ENCODE measurements at places on chromosomes 5 and 9.

DNA sequence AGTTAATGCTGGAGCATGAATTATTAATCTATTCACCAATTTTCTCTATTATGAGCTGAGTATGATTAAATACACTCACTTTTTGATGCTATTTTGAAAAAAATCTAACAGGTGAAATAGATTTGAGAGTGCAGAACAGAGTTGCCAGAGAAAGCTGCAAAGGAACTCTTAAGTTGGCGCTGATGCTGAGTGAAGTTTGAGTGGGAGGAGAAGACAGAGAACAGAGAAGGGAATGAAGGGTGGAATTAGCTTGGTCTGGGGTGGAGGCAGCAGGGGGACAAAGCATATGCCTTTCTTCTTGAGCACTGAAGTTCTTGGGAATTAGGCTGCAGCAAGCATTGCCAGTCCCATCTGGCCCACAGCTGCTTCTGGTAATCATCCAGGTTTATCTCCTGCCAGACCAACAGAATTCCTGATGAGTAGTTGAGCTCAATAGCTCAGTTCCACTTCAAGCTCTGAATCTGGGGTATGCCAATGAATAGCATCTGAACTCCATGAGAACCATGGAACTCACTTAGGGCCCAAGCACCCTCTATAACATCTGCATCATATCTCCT is 290.1 kb downstream of the HINT1 start:
- DNase-seq = no peak

DNA sequence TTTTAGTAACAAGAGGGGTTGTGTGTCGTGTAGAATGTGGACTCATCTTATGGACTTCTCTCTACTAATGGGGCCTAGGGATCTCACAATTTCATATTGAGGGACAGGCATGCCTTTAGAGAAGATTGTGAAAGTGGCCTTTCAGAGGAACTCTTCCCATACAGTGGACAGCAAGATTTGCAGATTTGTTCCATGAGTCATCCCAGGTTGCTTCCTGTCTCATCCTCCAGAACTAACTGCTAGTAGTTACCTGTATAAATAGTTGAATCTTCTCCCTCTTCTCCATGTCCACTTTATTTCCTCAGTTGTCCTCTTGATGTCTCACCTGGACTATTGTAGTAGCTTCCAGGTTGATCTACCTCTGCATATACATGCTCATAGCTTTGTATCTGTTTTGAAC is 997.5 kb upstream of the CTNND2 start:
- DNase-seq = no peak

- DNase-seq = no peak
Measured at GRCh38 chr9:134212809-134213507, 48.6 kb upstream of the RNU6ATAC start.

- DNase-seq = no peak
Measured at GRCh38 chr5:167623354-167623753, 668.1 kb upstream of the WWC1 start.

DNA sequence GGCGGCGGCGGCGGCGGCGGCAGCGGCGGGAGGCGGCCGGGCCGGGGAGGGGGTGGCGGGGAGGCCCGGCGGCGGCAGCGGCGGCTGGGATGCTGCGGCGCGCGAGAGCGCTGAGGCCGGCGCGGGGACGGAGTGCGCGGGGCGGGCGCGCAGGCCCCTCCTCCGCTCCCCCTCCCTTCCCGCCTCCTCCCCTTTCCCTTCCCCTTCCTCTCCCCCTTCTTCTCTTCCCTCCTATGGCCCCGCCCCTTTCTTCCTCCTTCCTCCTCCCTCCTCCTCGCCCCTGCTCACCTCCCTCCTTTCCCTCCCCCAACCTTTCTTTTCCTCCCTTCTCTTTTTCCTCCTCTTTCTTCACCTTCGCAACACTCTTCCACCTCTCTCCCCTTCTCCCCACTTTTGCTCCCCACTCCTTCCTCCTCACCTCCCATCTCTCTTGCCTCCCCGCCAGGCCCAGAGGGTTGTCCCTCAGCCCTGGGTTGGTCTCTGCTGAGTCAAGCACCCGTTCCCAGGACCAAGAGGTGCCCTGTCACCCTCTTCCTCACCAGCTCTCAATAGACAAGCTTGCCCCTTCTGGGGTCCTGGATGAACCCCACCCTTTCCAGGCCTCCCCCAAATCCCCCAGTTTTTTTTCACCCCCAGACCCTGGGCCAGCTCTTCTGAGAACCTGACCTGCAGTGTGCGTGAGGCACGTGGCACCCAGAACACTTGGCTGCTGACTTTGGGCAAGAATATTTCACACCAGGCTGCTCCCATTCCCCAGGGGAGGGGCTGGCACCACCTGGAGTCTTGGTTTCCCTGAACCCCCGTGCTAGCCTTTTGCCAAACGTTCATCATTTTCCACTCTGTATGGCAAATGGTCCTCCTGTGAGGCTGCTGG is at the start of gene SEMA4D:
SEMA4D (minus strand) TSS at position 136 of the 874 bp plus-strand sequence. CDS start 92,657 bp downstream, outside the sequence.
- DNase-seq = peak; percentile 33

- DNase-seq = no peak
Measured at GRCh38 chr5:78610163-78610583, 38.4 kb downstream of the LHFPL2 start.

DNA sequence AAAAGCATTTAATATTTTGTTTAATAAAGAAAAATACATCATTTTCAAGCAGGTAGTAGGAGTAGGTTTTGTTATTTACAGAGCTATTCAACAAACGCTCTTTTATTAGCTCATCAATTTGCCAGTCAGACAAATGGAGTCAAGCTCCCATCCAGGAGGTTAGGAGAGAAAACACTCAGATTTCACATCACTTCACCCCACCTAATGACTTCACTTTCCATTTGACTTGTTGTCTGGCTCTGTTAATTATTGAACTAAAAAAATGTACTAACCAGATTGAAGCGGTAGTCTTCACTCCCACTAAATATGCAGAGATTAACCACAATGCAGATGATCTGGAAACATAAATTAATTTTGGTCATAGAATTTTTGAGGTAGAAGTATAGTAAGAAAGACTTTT is 193.6 kb upstream of the VCAN start:
- no peak for DNase-seq

DNA sequence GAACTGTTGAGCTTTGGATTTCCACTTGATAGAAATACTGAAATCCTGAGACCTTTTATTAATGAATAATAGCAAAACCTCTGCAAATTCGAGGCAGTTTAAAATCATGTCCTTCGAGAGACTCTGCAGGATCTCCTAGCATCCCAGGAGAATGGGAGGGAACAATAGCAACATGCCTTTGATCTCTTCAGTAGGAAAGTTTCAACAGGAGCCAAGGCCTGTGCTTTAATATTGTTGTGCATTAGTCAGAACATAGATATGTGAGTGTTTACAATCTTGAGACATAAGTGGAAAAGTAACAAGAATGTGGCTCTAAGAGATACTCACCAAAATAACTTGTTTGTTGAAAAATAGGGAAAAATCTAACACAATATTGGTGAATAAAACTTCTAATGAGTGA is 83.3 kb upstream of the LHFPL2 start:
- no peak for DNase-seq

DNA sequence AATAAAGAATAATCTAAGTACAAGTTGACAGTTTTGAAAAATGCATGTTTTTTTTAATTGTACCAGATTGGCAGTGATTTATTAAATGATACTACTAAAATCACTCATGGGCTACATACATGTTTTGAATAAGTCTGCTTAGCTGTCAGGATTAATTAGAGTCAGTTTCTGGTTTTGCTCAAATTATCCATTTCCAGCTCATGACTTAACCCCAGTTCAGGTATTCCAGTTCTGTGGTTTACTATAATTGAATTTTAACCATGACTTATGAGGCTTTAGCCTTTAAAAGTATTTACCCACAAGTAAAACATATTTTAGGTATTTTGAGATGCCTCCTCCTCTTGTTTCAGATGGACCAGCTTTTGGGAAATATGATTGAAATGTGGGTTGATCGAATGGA is 17.8 kb upstream of the LRRC70 start:
- no peak for DNase-seq

Data from inflammatory macrophage (primary cell).